NCI-H1436 (cell line): ENCODE measurements at places on chromosomes 11 and 22.

- no peak for DNase-seq
These were observed 115.0 kb downstream of the MN1 start for GRCh38 chr22:27686534-27686933.

GRCh38 chr22:19818324-19819207 lies 36.1 kb downstream of the GNB1L start:
- DNase-seq, result no peak

- no peak for DNase-seq
These were observed 17.3 kb downstream of the KCTD17 start for GRCh38 chr22:37068859-37069258.

DNA sequence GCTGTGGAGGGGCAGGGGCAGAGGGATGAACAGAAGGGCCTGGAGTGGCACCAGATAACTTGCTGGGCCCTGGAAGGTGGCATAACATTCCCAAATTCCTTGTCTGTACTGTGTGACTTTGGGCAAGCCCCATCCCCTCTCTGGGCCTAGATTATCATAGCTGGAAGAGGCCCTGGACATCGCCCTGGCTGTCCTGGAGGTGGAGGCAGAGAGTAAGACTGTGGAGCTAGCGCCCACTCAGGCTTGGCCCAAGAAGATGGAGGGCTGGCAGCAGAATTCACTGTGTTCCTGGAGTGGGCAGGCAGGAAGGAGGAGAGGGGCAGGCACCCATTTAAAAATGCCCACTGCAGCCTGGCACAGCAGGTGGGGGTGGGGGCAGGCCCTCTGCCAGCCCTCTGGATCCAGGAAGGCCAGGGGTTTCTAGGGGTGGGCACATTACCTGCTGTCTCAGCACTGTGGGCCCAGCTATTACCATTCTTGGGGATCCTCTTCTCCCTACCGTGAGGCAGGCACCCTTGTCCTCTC lies 22.6 kb downstream of the ARHGEF17 start:
- DNase-seq, result no peak

GRCh38 chr22:27541836-27542235 lies 259.7 kb downstream of the MN1 start:
- DNase-seq, result peak; percentile 15

GRCh38 chr11:118870396-118871343 lies 13.0 kb upstream of the CXCR5 start:
- no peak for DNase-seq

- DNase-seq, result no peak
These were observed 10.3 kb downstream of the PLAAT2 start for GRCh38 chr11:63552921-63553320.

- no peak for DNase-seq
These were observed 37.6 kb upstream of the WNT11 start for GRCh38 chr11:76243957-76244285.

DNA sequence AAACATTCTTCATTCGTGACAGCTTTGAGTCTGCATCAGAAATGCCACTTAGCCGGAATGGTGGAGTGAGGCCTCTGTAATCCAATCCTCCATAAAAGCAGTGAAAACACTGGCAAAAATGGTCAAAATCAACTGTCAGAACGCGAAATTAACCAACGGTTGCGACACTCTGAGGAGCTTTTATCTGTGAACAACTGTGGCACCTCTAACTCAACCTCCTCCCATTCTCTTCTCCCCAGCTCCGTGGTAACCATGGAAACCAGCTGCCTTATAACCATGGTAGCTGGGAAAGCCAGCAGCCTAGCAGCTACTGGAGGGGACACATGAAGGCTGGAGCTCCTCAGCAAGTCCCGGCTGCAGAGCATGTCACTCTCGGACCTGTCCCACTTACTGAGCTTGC lies 20.3 kb downstream of the AP2A2 start:
- DNase-seq, result no peak

GRCh38 chr11:119263352-119263940 lies 53.5 kb downstream of the MCAM start:
- no peak for DNase-seq

DNA sequence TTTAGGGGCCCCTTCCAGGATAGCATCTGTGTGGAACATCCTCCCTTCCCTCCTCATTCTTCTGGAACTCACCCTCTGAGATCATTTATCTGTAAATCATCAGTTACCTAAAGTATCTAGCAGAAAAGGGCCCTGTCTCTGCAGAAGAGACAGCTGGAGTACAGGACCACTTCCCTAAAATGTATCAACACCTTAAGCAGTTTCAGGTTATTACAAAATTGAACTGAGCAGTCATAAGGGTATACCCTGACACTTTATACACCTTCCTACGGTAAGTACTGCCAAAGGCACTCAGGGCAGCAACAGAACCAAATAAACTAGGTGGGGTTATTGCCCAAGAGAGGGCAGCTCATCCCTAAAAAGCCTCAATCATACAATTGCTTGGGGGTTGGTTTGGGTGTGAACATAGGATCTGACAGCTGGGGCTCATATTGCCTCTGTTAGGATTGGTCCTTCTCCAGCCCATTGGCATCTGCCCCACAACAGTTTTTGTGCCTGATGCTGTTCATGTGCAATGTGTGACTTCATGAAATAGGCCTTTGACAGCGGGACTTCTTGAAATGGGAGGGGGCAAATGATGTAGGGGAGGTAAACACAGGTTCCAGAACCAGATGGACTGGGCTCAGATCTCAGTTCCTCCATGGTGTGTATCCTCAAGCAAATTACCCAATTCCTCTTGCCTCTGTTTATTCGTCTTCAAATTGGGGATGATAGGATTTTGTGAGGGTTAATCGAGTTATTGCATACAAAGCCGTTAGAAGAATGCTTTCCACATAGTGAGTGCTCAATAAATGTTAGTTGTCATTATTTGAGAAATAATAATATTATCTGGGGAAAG lies 2.9 kb downstream of the POU2AF3 start:
- peak; percentile 19 for DNase-seq

- no peak for DNase-seq
These were observed 32.9 kb downstream of the PISD start for GRCh38 chr22:31628969-31629708.

DNA sequence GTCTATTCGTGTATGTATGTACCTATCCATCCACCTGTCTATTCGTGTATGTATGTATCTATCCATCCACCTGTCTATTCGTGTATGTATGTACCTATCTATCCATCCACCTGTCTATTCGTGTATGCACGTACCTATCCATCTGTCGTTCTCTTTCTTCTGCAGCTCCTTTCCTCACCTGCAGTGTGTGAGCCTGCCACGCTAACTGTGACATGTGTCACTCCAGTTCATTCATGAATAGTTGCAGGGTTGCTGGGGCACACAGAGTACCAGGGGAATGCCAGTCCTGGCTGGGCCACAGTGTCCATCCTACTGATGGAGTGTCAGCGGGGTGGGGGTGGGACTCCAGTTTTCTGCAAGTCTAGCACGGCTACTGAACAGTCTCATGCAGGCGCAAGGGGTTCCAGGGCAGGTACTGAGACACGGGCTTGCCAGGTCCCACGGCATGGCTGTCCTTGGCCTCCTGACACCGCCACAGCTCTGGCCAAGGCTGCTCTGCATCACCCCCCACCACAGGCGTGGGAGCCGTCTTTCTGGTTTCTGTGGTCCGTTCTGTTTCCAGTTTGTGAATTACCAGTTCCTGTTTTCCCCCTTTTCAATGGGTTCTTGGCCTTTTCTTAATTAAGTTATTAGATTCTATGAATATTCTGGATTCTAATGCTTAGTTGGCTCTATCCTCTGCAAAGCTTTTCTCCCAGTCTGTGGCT lies 88.8 kb upstream of the CLDN5 start:
- no peak for DNase-seq

DNA sequence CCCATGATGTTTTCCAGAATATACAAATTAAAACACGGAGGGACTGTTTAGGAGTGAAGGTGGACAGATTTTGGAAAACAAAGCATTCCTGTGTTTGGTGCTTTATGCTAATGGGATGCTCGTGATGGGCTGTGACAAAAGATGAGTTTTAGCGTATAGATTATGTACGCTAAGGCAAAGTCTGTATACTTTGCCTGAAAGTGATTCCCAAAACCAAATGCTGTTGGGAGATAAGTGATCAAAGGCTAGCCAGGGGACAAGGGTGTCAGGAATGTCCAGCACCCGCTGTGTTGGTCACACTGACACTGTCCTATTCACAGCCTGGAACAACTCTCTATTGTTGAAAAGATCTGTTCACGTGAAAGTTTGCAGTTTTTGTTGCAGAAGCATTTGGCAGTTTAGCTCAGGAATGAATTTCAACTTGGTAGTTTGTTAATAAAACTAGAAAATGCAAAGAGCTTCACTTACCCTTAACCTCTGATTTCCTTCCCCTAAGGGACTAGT lies 1.5 kb downstream of the JAM3 start:
- no peak for DNase-seq

DNA sequence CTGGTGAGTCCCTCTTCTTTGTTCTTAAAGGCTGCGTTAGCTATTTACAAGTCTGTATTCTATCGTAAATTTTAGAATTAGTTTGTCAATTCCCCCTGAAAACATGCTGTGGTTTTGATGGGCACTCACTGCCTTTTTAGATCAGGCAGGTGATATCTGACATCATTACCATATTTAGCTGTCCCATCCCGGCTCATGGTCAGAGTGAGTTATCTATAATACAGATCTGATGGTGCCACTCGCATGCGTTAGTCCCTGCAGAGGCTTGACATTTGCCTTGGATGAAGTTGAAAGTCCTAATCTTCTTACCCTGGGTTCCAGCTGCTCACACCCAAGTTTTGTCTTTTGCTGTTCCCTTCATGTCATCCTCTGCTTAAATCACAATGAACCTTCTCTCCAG lies 150.5 kb upstream of the NARS2 start:
- DNase-seq, result no peak

GRCh38 chr22:44459551-44459950 lies 38.5 kb downstream of the RTL6 start:
- no peak for DNase-seq

DNA sequence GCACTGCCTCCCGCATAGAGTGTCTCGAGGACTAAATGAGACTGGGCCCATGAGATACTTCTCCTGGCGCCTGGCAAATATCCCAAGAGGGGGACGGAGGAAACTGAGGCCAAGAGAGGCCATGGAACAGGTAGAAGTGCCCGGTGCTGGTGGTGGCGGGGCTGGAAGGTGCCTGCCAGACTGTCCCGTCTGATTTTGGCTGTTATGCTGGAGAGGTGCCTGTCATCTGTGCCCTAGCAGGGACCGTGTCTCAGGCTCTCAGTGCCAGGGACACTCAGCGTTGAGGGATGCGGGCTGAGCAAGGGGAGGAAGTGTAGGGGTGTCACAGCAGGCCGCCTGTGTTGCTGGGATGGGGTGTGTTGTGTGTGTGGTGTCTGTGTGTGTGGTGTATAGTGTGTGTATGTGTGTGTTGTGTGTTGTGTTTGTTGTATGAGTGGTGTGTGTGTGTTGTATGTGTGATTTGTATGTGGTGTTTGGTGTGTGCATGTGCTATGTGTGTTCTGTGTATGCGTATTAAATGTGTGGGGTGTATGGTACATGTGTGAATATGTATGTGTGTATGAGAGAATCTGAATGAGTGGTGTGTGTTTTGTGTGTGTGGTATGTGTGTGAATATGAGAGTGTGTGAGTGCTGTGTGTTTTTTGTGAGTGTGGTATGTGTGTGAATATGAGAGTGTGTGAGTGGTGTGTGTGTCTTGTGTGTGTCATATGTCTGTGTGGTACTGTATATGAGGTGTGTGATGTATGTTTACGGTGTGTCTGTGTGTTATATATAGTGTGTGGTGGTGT lies 21.3 kb upstream of the SHISAL1 start:
- no peak for DNase-seq

GRCh38 chr11:61375761-61376108 lies 13.6 kb downstream of the TMEM138 start:
- DNase-seq, result no peak

DNA sequence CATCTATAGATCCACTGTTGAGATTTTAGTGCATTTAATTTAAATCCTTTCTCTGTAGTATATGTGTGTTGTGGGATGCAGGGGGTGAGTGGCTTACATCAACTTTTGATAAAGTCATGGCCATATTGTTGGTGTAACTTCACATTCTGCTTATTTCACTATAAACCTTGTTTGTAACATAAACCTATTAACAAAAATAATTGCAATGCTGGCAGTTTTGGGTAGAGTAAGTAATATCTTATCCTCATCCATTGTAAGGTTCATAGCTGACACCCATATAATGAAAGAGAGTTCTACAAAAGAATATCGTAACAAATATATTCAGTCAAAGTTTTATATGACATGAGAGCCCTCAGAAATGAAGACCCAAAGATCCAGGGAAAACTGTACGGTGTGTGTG lies 601.7 kb upstream of the ANO3 start:
- no peak for DNase-seq

DNA sequence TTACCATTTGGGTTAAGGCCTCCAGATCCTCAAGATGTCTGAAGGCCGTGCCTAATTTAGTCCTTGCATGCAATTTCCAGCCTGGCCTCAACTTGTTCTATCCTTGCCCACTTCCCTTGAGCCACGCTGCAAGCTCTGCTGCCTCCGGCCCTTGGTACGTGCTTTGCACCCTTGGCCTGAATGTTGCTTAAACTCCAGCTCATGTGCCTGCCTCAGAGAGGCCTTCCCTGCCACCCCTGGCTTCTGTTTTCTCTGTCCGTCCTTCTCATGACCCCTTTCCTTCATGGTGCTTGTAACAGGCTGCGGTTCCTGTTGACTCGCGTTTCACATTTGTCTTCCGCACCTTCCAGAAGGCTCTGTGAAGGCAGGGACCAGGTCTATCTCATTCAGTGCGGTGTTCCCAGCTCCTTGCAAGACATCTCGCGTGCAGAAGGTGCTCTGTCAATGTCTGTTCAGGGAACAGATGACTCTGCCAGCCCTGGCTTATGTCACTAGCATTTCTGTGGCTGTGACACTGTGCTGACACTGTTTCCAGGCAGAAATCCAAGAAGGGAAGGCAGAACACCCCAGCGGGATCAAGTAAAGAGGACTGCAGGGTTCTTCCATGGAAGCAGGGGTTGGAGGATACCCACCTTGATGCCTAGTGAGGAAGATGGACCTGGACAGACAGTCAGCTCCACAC lies 61.8 kb downstream of the FBLN1 start:
- DNase-seq, result no peak
